HuH-7.5 (cell line): ENCODE measurements at places on chromosomes 7 and 10.
A peak's percentile ranks its signal among the peaks of the same experiment; 100 is the strongest.

- no peak for DNase-seq
These were observed 162.2 kb downstream of the ARHGAP21 start for GRCh38 chr10:24561453-24561852.

- no peak for DNase-seq
These were observed 75.7 kb downstream of the PTPRE start for GRCh38 chr10:127982601-127983000.

DNA sequence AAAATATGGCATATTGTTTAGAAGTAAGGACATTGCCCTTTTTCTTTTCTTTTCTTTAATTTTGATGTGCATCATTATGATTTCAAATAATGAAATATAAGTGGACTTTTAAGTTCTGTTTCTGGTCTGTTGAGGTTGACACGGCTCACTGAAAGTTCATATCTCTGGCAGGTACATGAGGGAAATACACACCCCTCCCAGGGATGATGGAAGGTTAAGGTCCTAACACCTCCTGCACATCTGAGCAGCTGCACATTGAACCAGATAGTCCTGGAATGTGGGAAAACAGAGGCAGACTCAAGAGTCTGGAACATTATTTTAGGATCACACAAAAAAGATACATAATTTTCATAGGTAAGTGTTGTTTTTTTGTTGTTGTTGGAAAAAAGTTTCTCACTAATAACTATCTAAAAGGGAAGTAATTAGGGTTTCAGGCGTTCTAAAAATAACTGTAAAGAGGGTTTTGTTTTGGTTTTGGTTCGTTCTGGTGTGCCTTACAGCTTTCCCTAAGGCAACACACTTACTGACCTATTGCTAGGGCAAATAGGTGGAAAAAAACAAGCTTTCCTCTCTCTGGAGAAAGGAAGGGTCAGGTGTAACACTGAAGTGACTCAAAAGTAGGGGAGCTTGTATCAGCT lies 201.2 kb upstream of the PRKCQ start:
- DNase-seq: no peak

DNA sequence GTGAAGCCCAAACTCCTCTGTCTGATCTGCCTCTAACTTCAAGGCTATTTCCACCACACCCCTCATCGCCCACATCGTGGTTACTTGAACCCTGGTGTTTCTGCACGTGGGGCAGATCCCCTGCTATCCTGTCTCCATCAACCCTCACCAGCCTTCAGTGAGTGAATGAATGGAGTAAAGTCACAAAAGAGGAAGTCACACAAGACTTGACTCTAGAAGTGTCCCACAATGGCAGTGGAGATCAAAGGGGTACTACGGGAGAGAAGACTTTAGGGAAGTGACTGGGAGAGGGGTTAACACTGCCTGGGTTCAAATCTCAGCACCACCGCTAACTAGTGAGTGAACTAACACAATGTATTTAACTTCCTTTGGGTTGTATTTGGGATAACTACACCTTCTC lies 85.9 kb downstream of the COBL start:
- DNase-seq: no peak

DNA sequence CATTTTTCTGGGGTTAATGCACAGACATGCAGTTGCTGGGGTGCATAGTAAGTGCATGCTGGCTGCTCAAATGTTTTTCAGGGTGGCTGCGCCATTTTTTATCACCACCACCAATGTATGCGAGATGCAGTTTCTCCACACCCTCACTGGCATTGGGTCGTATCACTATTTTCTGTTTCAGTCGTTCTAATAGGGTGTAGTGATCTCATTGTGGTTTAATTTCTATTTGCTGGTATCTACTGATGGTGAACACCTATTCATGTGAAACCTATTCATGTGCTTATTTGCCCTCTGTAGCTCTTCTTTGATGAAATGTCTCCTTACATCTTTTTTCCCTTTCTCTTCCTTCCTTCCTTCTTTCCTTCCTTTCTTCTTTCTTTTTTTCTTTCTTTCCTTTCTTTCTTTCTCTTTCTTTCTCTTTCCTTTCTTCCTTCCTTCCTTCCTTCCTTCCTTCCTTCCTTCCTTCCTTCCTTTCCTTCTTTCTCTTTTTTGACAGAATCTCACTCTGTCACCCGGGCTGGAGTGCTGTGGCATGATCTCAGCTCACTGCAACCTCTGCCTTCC lies 84.3 kb downstream of the ELFN1 start:
- DNase-seq: no peak

DNA sequence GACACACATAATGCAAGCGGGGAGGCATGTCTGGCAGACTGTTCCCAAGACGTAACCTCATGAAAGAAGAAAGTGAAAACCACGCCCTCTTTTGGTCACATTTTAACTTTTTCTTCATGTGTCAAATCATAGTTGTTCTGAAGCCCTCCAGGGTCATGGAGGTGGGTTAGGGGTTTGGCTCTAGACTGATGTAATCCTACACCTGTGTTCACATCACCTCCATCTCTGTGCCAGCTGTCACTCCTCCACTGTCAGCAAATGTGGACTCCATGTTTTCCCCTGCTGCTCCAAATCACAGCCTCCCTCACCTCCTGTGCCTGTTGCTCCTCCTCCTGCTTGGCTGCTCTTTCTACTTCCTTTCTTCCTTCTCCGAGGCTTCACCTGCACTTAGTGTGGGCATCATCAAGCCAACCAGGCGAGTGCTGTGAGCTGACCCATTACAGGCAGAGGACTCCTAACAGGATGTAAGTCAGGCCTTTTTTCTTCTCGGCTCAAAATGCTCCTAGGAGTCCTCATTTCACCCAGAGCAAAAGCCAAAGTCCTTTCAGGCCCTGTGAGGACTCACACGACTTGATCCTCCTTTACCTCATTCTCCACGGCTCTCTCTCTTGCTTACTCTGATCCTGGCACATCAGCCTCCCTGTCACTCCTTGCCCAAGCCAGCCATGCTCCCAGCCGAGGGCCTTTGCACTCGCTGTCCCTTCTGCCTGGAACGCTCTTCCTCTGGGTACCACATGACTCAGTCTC lies 66.4 kb upstream of the IFRD1 start:
- DNase-seq: no peak

GRCh38 chr10:11255796-11256444 lies 238.2 kb downstream of the CELF2 start:
- no peak for DNase-seq

DNA sequence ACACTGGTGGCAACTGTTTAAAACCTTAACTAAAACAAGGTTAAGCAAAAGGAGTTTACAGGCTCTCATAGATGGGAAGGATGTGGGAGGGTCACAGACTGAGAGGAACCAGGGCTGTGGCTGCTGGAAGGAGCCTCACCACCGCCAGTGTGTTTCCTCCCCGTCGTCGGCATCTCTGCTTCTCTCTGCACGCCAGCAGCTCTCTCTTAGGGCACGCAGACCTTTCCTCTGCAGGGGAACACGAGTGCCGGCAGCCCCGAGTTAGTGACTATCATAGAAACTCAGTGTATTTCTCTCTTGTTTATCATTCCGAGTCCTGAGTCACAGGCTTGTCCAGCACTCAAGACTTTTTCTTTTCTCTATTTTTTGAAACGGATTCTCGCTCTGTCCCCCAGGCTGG lies 8.1 kb upstream of the SH2D4B start:
- DNase-seq: no peak

GRCh38 chr7:29573567-29573966 lies 9.9 kb downstream of the PRR15 start:
- DNase-seq: no peak

DNA sequence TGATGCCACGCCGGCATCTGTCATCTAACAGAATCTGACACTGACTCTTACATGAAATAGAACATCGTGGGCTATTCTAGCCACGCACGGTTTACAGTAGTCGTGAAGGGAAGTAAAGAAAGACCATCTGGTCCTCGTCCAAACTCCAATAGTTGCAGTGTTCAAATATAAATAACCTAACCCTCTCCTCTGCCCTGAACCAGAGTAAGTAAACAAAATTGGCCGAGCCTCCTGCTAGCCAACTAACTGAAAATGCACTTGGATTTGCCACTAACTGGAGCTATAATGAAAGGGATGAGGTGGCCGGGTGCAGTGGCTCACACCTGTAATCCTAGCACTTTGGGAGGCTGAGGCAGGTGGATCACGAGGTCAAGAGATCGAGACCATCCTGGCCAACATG lies 29.5 kb upstream of the ZC3HAV1L start:
- no peak for DNase-seq

DNA sequence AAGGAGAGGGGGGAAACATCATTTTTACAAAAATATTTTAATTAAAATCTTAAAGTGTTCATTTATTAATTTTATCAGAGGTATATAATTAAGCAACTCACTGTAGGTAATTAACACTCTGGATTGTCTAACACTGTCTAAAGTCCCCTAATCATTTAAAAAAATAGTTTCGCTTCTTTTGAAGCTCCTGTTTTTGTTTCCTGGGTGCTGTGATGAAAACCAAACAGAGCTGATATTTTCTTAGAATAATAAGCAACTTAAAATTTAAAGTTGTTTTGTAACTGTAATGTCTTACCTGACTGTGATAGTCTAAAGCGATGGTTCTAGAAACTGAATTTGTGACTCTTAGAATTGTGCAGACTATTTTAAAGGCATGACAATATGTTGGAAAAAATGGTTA lies 961.0 kb downstream of the GATA3 start:
- DNase-seq: no peak

- DNase-seq: no peak
These were observed 489.2 kb upstream of the KCND2 start for GRCh38 chr7:119783799-119784198.

- no peak for DNase-seq
These were observed 31.8 kb upstream of the GSDME start for GRCh38 chr7:24788961-24789576.

DNA sequence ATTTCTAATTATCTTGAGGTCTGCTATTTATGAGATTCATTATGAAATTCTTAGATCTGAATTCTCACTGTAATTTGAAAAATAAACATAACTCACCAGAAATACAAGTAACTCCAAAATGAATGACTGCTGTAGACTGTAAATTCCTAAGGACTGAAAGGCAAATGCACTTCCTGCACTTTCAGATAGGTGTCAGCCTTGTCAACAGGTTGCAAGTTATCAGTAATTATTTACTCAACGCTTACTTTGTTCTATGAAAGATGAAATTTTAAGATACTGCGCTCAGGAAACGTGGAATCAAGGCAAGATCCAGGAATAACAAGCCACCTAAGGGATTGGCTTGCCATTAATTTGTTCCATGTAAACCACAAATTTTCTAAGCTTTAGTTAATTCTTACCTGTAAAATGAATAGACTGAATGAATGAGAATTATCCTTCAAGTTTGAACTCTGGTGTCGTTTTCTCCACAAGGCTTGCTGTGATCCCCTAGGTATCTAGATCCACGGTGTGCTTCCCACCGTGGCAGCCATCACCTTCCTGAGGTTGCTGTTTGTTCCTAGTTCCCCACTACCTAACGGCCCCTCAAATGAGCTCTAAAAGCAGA lies 12.6 kb downstream of the DHX32 start:
- no peak for DNase-seq

DNA sequence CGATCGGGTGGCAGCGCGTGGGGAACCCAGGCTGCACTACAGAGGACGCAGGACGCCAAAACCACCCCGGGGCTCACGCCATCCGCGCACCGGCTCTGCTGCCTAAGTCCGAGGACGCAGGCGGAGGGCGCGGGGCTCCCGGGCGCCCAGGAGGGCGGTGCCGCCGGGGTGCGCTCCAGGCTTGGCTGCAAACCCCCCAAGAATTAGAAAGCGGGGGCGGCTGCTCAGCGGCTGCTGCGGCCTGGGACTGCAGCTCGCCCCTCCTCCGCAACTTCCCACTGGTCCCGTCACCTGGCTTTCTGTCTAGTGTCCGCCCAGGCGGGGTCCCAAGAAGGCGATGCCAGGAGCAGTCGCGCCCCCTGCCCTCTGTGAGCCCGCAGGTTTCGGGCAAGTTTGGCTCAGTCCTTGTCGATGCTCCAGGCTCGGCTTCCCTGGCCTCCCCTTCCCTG lies 1.7 kb upstream of the POU6F2 start:
- no peak for DNase-seq

GRCh38 chr10:111600772-111601171 lies 523.9 kb downstream of the ADRA2A start:
- DNase-seq: no peak

GRCh38 chr7:99729486-99730237 lies 5.3 kb downstream of the CYP3A7 start:
- DNase-seq: no peak

DNA sequence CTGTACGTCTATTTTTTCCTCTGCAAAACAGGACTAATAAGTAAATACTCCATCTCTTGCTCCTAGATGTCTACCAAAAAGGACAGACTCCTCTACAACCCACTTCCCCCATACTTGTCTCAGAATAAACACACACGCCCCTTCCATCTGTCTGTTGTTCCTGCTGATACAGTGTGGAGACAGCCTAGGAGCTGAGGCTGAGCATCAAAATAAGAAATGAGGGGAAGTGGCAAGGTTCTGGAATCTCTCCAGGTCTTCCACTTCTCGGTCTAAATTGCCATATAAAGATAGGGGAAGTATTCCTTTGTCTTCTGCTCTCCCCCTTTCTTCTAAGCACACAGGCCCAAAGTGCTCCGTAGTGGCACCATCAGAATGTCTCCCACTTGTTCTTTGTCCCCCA lies 30.8 kb upstream of the VSIR start:
- DNase-seq: no peak

GRCh38 chr10:20007426-20007825 lies 191.2 kb downstream of the PLXDC2 start:
- no peak for DNase-seq

- DNase-seq: no peak
These were observed 364.2 kb downstream of the AUTS2 start for GRCh38 chr7:69962186-69963065.

DNA sequence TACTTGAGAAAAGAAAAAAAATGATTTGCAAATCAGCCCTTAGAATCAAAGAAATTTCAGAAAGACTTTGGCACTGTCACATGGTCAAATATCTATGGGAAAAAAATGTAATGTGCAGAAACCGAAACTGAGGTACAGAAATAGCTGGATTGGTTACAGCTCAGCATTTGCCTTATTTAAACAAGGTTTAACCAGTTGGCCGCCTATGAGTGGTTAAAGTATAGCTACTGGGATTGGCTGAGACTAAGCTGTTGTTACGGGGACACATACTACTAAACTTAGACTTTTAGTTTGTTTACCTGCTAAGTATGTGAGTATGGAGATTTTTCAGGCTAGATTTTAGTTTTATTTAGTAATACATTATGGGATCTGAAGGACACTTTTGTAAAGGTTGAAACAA lies 38.6 kb downstream of the SFTPD start:
- no peak for DNase-seq

- peak; percentile 81 for DNase-seq
These were observed at the start of gene CALHM2 for GRCh38 chr10:103451831-103452505. CALHM2 (minus strand) TSS chr10:103452370; CDS start chr10:103449941, 2,429 bp downstream.

DNA sequence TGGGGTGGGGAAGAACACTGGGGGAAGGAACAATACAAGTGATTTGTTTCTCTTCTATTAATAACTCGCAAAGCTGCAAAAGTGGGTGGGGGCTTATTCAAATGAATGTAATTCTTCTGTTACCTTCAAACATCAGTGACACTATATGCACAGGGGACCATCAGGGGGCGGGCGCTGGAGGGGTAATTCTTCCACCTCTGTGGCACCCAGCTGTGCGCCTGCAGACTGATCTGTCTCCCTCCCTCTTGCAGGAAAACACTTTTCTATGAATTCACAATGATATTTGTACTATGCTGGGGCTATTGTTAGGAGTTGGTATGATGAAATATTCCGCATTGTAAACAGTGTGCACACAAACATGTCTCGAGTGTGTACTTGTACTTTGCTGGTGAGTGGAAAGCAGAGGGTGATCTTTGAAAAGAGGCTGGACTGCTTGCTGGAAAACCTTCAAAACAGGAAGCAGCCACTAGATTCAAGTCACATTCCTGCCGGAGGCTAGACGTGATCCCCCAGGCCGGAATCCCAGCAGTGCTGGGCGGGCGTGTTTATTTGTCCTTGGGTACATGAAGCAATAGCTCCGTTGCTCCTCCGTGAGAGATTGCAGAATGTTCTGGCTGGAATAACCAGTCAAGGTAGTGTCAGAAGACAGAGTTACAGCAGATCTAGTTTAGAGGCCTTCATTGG lies 15.8 kb upstream of the BNIP3 start:
- DNase-seq: peak; percentile 49
